A673 (cell line): ENCODE measurements at places on chromosomes 4 and X. TPM values are rescaled to one million over a fixed set of nuclear protein-coding genes. Genes with fewer than 3 reads are reported as not detected.
A peak's percentile ranks its signal among the peaks of the same experiment; 100 is the strongest.

The RENBP gene
- 3.4 and 5.7 TPM in 2 replicates for total RNA-seq

The BMX gene
- total RNA-seq, result not detected in 2 replicates

The CXCL9 gene
- total RNA-seq, result not detected in 2 replicates

The ADRA2C gene
- total RNA-seq, result 14.8 and 16.7 TPM in 2 replicates

GRCh38 chrX:96591421-96591820 is 93.2 kb upstream of the DIAPH2 start:
- no peak for DNase-seq

- DNase-seq, result no peak
Measured at GRCh38 chrX:47514533-47515235, 31.7 kb upstream of the ZNF41 start.

DNA sequence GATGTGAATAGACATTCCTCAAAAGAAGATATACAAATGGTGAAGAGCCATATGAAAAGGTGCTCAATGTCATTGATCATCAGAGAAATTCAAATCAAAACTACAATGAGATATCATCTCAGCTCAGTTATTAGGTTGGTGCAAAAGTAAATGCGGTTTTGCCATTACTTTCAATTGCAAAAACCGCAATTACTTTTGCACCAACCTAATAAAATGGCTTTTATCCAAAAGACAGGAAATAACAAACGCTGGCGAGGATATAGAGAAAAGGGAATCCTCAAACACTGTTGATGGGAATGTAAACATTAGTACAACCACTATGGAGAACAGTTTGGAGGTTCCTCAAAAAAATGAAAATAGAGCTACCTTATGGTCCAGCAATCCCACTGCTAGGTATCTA is 5.1 kb downstream of the CLIC2 start:
- no peak for DNase-seq

- no peak for DNase-seq
Measured at GRCh38 chr4:73663576-73663975, 43.3 kb upstream of the RASSF6 start.

DNA sequence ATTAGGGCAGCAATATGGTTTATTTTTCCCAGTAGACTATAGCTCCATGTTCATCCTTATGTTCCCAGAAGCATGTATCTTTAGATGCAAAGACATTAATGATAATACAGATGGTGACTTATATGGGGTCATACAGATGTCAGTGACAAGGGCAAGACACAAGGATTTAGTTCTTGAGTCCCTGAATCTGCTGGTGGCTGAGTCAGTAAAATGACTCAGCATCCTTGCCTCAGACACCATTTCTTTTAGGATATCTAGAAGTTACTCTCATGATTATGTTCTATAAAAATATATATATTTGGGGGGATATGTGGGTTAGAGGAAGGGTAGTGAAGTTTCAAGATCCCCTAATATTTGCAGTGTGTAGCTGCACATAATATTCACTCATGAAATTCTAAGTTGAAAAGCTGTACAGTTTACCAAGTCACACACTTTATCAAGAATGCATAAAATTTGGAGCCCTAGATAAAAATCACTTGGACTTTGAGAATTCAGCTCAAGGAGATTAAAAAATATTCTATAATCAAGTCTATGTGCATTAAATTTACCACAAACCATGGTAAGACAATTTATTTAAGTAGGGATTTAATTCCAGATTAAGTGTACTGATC is 101.9 kb downstream of the LNX1 start:
- DNase-seq, result no peak

- DNase-seq, result peak; percentile 72
Measured at GRCh38 chrX:40107291-40108161, 9.8 kb upstream of the BCOR start.

DNA sequence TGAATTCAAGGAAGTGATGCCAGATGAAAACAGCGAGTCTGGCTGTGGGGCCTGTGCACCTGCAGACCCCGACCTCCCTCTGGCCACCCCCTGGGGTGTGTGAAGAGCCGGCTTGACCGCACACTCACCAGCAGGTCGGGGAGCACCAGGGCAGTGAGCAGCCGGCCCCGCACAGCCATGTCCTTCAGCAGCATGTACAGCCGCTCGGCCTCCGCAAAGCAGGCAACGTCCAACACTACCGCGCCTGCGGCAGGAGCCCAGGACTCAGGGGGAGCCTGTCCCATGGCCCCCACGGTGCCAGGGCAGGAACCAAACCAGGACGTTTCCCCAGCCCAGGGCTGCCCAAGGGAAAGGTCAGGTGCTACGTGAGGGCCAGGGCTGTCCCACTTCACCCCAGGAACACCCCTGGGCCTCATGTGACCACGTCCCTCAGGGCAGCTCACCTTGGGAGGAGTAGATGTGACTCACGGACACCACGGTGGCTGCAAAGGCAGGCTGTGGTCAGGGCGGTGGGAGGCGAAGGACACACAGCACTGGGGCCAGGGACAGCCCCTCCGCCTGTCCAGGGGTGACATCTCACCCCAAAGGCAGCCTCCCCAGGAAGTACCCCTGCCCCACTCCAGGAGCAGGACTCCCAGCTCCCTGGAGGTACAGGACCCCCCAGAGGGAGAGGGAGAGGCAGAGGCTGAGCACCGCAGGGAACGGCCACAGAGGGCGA is 8.2 kb downstream of the DGKQ start:
- DNase-seq, result no peak

- DNase-seq, result no peak
Measured at GRCh38 chr4:75542824-75543223, 13.0 kb upstream of the ODAPH start.
